ENCODE measurements at places on chromosomes 3 and 15. TPM values are rescaled to one million over a fixed set of nuclear protein-coding genes. Genes with fewer than 3 reads are reported as not detected.

Gene FSD2
- total RNA-seq: not detected

Gene WDR93
- 0.11 TPM for total RNA-seq

Gene PLSCR2
- total RNA-seq: not detected

Gene TMCO5A
- total RNA-seq: not detected

Gene NR2E3
- total RNA-seq: not detected

Gene CRYGS
- 2.4 TPM for total RNA-seq

Gene RAD51
- 63.8 TPM for total RNA-seq

Gene SMAD6
- 0.04 TPM for total RNA-seq

Gene PRSS50
- not detected for total RNA-seq

Data from activated CD8-positive, alpha-beta memory T cell treated with anti-CD3 and anti-CD28 coated beads for 36 hours (primary cell).